H7 (cell line): ENCODE measurements at places on chromosomes 2 and 18. TPM values are rescaled to one million over a fixed set of nuclear protein-coding genes. Genes with fewer than 3 reads are reported as not detected.

NGEF gene
- total RNA-seq = 3.9 and 6.0 TPM in 2 replicates

- DNase-seq = no peak
Measured at GRCh38 chr18:68072744-68073143, 556.2 kb upstream of the DSEL start.

HAAO gene
- total RNA-seq = 5.9 and 6.5 TPM in 2 replicates

- DNase-seq = peak; percentile 69
Measured at GRCh38 chr2:210477496-210477895, 937 bp upstream of the LANCL1 start.

DNA sequence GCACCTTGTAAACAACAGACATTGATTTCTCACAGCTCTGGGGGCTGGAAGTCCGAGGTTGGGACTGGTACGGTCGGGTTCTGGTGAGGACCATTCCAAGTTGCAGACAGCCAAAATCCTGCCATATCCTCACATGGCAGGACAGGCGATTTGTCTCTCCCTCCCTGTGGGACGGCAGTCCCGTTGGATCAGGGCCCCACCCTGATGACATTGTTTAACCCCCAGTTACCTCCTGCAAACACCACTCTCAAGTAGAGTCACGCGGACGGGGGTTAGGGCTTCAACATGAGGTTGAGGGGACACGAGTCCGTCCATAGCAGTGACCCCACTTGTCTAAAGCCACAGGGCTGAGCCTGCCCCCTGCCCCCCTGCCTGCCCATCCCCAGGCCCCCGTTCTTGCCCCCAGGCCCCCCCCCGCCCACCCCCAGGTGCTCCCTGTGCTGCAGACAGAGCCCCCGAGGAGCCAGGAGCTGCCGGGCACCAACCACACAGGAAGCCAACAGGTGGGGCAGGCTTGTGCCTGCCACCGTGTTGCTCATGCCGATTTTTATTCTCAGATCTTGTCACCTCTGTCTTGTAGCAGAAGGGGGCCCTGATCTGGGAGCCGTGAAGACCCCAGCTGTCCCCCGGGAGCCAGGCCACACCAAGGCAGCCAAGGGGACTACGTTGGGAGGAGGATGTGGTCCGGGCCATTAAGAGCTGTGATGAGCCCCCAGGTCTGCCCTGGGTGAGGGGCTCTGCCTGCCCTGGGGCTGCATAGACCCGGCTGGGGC lies 82.2 kb downstream of the NFATC1 start:
- no peak for DNase-seq

DNA sequence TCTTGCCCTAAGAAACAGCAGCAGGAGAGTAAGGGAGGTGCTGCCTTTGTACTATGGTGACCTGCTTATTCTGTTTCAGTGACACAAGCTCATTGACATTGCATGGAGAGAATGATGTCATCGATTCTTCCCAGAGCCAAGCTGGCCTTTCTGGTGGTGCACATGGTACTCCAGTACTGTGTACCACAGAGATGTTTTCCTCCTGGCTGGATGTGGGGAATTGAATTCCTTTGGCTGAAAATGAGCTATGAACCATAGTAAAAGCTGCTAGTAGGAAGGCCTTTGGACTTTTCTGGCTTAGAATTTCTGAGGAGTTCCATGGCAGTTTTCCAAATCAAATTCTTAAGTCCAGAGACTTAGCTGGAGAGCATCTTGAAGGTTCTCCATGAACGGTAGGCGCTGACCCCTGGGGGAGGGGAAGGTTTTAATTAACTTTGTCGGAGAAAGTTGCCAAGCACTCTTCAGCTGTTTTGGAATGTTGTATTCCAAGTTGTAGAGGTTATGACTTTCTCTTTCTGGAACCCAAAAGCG lies 17.1 kb upstream of the B3GNT2 start:
- no peak for DNase-seq

GRCh38 chr2:46333912-46334311 lies 36.7 kb downstream of the EPAS1 start:
- no peak for DNase-seq

DNA sequence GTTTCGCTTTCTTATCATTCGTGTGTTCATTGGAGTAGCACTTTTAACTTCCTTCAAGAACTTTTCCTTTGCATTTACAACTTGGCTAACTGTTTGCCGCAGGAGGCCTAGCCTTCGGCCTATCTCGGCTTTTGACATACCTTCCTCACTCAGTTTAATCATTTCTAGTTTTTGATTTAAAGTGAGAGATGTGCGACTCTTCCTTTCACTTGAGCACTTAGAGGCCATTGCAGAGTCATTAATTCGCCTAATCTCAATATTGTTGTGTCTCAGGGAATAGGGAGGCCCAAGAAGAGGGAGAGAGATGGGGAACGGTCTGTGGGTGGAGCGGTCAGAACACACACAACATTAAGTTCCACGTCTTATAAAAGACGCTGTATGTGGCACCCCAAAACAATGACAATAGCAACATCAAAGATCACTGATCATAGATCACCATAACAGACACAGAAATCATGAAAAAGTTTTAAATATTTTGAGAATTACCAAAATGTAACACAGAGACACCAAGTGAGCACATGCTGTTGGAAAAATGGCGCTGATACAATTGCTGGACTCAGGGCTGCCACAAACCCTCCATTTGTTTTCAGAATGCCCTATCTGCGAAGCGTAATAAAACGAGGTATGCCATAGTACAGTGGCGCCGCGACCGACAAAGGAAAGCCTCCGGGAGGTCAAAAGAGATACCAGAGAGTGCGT lies 553 bp downstream of the TIGD1 start:
- DNase-seq = no peak

DNA sequence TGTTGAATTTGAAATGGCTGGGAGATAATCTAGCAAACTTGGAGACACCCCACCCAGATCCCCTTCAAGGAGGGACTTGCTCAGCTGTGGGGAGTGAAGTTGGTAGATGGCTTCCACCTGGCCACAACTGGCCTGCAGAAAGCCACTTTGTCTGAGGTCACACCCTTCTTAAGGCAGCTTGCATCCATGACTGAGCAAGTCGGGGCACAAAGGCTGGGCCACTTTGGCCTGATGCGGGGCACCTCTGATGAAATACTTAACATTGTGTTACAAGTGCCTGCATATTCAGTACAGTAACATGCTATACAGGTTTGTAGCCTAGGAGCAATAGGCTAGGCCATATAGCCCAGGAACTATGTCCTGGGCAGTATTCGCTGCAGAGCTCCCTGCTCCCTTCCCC lies 13.4 kb upstream of the RPL37A start:
- no peak for DNase-seq
